Activated T-cell treated with anti-CD3 and anti-CD28 coated beads for 48 hours (primary cell): ENCODE measurements at places on chromosomes 13 and 19.

DNA sequence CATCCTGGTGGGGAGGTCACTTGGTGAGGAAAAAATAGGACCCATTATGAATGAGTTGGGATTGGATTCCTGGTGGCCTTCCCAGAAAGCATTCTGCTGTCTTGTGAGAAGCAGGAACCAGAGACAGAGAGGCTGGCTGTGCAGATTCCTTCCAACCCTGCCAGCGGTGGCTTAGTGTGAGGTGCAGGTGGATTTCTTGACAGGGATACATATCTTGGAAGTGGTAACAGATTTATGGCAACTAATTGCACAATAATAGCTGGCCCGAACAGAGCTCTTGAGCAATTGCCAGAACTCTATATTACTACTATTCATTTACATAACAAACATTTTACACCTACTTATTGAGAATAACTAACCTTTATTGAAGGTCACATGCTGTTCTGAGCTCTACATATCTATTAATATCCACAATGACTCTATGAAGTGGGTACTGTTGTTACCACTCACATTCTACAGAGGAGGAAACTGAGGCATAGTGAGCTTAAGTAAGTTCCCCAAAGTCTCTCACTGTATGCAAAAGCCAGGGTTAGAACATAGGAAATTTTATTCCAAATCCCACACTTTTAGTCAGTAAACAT is 173.9 kb upstream of the SERP2 start:
- no peak for DNase-seq

DNA sequence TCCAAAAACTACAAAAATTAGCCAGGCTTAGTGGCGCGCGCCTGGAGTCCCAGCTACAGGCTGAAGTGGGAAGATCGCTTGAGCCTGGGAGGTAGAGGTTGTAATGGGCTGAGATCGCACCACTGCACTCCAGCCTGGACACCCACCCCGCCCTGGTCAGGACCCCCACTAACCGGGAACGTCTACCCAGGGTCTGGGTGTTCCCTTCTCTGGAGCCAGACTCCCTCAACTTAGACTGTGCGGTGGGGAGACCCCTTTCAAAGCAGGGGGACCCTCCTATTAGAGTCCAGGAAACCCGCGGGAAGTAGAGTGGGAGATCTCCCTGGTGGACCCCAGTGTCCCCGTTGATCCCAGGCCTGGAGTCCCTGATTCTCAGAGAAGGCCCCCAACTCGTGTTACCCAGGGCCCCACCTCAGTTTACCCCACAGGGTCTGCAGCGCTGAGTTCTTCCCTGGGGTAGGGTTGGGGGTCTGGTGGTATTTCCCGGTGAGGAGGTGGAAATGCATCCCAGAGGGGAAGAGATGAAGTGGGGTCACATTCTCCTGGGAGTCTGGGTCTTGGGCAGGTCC is 6.1 kb upstream of the ARRDC2 start:
- no peak for DNase-seq

DNA sequence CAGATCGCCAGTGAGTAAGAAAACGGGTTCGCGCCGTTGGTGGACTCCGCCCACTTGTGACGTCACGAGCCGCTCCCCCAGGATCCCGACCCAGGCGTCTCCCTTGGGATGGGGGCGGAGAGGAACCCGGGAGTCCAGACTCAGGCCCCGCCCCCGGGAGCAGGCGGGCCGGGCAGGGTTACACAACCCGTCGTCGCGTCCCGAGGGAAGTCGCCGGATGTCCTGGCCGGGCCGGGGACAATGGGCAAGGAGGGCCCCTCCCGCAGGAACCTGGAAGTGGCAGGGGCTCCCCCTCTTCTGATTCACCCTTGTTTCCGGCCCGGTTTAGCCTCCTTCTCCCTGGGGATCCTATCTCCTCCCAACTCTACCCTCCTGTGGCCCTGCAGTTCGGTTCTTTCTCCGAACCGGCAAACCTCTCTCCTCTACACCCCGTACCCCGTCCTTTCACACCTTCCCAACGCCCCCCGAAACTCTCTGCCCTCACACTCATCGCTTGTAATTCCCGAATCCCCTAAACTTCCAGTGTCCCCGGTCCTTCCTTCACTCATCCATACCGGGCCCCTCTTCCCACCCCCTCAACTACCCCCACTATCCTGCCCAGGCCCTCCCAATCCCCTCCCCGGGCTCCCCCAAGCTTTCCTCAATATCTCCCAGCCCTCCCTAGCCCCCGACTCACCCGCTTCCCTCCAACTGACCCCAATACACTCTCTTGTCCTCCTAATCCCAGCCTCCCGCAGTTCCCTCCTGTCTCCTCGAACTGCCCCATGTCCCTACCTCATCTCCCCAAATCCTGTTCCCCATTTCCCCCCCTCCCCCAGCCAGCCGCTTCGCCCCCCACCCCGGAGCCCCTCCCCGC is 20.0 kb upstream of the ERCC1 start:
- DNase-seq: peak; percentile 47

DNA sequence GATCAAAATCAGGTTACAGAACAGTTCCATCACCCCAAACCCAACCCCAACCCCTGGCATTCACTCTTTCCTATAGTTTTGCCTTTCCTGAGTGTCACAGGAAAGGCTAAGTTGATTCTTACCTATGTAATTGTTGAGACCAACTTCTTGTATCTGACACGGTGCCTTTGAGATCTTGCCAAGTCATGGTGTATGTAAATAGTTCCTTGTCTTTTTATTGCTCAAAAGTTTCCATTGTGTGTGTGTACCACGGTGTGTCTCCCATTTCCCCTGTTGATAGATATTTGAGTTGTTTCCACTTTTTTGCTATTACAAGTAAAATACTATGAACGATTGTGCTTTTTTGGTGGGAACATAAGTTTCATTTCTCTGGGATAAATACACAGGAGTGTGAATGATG is 3.3 kb upstream of the IGFL2 start:
- no peak for DNase-seq

DNA sequence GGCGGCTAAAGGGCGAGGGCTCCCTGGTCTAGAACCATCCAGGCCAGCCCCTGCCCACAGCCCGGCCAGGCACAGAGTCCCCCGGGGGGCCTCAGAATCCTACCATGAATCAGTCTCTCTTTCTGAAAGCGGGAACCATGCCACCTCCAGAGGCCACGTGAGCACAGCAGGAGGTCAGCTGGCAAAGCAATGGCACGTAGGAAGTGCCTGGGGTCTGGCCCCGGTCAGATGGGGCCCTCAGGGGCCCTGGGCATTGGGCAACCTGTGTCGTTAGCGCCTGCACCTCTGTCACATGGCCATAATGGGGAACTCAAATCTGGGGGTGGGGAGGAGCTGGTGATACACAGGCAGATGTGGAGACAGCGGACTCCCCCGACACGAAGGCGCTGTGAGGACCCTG is 8.8 kb downstream of the MFSD12 start:
- DNase-seq: no peak

DNA sequence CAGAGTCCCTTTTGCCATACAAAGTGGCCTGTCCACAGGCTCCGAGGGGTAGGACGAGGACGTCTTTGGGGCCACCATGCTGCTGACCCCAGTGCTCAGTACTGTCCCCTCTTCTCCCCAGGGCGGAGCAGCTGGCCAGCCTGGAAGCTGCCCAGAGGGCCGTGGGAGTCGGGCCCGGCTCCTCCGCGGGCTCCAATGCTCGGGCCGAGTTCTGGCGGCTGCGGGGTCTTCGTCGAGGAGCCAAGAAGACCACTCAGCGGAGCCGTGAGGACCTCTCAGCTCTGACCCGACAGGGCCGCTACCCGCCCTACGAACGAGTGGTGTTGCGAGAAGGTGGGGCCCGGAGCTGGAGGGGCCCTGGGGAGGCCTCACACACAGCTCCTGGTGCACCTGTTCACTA is 21.1 kb downstream of the APBA3 start:
- no peak for DNase-seq

GRCh38 chr19:46753420-46754155 is 7.3 kb upstream of the STRN4 start:
- peak; percentile 50 for DNase-seq

DNA sequence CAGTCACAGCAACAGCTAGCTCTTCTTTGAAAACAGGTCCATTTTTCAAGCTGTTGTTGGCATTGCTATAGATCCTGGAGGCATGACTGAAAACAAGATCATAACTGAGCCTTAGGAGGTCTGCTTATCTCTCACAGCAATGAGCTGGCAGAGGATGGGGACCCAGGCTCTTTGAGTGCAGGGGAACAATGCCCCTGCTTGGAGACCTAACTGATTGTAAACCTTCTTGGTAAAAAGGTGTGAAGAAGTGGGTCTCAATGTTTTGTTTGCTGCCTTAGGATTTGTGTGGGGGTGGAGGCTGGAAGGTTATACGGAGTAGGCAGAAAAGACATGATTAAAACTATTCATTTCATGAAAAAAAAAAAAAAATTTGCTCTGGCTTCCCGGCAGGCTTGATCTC is 94.6 kb downstream of the EFNB2 start:
- DNase-seq: no peak

GRCh38 chr13:45055902-45056648 is 64.2 kb upstream of the GTF2F2 start:
- DNase-seq: no peak

- no peak for DNase-seq
Measured at GRCh38 chr19:7833225-7834099, 3.4 kb downstream of the EVI5L start.

GRCh38 chr19:2239771-2240770 is 3.4 kb downstream of the SF3A2 start:
- no peak for DNase-seq

GRCh38 chr13:99995589-99996380 is 14.2 kb downstream of the ZIC2 start:
- DNase-seq: no peak

DNA sequence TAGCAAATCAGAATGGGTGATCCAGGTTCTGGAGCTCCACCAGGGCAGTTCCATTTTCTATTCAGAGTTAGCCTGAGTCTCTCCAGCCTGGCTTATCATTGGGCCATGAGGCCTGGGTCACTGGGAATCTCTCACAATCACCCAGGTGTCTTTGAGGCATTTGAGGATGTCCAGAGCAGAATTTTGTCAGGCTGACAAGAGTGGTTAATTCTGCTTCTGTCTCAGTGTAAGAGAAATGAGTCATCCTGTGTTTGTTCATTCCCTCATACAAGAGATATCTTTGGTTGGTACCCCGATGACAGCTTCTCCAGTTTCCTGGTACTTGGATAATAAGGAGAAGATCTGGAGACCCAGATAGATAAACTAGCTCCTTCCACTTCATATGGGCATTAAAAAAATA is 10.4 kb downstream of the ZNF93 start:
- DNase-seq: no peak

- no peak for DNase-seq
Measured at GRCh38 chr19:55831846-55832245, at the start of gene NLRP11. Gene NLRP11, minus strand, starts transcription at chr19:55831999. Its CDS starts 13,825 bp downstream, at chr19:55818174.

DNA sequence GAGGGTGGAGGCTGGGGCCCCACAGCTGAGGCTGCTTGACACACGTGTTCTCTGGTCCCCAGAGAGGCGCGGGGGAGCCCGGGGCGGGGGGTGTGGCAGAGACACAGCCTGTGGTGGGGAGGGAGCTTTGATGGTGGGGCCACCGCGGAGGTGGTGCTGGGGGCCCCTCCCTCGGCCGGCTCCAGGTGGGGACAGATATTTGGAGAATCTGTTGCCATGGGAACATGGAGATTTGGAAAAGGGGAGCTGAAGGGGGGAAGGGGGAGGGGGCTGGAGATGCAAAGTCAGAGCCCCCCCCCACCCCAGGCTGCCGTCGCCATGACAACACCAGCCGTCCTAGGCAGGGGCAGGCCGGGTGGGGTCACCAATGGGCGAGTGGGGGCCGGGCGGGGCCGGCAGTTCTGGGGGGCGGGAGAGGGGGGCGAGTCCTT is 1.2 kb downstream of the PRKCG start:
- no peak for DNase-seq

- no peak for DNase-seq
Measured at GRCh38 chr13:32472194-32472621, 44.3 kb upstream of the N4BP2L1 start.

- DNase-seq: no peak
Measured at GRCh38 chr13:79155883-79156282, 250.2 kb downstream of the RBM26 start.

GRCh38 chr13:83879431-83880171 is 2.7 kb downstream of the SLITRK1 start:
- DNase-seq: no peak

DNA sequence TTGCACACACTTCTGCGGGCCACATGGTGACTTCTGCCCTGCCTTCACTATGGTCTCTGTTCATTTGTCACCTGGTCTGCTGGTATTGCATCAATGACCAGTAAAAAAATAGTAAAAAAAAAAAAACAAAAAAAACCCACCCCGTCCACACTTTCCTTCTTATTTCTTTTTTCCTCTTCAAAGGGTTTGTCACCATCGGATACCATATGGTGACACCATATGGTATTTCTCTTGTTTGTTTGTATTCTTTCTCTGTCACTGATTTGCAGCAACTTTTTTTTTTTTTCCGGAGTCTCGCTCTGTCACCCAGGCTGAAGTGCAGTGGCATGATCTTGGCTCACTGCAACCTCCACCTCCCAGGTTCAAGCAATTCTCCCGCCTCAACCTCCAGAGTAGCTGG is 26.2 kb upstream of the OR7C2 start:
- DNase-seq: no peak
